ENCODE measurements at places on chromosomes 7 and 10.

DNA sequence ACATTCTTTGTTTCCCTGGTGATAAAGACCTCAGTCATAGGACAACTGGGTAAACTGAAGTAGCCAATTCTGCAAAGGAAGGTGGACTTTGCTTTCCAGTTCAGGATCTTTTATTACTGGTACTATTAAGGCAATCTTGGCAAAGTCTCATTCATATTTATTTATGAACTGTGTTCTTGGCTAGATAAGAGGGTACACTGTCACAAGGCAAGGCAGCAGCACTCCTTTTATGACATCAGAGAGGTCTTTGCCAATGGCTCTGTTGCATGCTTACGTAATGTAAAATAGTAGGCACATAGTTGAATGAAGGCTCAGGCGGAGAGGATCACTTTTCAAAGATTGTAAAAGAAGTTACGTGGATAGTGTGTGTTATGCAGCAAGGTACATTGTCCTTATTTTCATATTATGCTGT, 63.7 kb upstream of the PDK4 start:
- DNase-seq = no peak

GRCh38 chr10:11930312-11930978, 107.3 kb downstream of the PROSER2 start:
- no peak for DNase-seq

GRCh38 chr10:74290708-74291107, 139.7 kb downstream of the ADK start:
- DNase-seq = no peak

DNA sequence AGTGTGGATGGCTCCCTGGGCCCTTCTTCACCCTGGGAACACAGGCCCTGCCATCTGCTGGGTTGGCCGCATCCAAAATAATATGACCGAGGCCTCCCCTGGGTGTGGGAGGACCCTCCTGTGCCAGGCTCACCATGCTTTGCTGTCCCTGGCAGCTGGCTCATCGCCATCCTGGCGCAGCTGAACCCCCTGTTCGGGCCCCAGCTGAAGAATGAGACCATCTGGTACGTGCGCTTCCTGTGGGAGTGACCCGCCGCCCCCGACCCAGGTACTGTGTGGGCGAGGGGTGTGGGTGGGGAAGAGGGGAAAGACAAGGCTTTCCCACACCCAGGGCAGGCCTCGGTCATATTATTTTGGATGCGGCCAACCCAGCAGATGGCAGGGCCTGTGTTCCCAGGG, 4.8 kb downstream of the ATP6V0E2 start:
- no peak for DNase-seq

GRCh38 chr10:72277996-72278667, 4.4 kb downstream of the DDIT4 start:
- DNase-seq = no peak

DNA sequence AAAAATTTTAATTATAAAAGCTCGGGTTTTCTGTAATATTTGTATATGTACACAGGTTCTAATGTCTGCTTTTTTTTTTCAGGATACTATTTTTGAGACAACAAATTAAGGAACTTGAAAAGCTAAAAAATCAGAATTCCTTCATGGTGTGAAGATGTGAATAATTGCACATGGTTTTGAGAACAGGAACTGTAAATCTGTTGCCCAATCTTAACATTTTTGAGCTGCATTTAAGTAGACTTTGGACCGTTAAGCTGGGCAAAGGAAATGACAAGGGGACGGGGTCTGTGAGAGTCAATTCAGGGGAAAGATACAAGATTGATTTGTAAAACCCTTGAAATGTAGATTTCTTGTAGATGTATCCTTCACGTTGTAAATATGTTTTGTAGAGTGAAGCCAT, 57.9 kb upstream of the BAMBI start:
- no peak for DNase-seq

DNA sequence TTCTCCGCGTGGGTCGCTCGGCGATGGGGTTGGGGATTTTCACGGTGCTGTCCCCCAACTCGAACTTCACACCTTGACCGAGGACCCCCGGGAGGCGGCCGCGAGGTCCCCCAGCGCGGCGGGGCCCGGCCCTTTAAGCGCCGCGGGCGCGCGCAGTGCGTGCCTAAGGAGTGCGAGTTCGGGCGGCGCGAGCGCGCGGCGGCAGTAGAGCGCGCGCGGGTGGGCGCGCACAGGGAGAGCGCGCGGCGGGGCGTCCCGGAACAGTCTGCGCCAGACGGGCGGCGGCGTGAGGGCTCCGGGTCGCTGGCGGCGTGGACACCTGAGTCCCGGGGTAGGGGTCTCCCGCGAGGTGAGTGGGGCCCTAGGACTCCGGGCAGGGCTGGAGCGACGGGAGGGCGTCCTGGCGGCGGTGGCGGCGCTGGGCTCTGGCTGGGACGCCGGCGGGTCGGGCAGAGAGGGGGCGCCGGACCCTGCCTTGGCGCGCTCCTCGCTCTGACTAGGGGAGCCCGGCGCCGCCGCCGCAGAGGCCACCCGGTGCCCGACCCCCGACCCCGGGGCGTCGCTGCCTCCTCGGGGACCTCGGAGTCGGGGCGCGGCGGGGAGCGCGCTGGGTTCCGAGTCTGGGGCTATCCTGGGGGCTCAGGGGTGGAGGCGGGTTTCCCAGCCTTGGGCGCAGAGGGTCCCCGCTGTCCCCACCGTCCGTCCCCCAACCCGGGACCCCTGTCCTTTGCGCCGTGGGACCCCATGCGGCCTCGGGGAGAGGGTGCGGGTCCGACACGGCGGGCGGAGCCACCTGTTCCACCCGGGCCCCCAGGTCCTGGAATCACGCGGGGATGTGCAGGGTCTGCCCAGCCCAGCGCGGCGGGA, at the start of gene PROSER2:
Gene PROSER2 (plus strand): TSS at position 235 of the 867 bp plus-strand sequence. CDS start 28,722 bp downstream, outside the sequence.
- peak; percentile 17 for DNase-seq

DNA sequence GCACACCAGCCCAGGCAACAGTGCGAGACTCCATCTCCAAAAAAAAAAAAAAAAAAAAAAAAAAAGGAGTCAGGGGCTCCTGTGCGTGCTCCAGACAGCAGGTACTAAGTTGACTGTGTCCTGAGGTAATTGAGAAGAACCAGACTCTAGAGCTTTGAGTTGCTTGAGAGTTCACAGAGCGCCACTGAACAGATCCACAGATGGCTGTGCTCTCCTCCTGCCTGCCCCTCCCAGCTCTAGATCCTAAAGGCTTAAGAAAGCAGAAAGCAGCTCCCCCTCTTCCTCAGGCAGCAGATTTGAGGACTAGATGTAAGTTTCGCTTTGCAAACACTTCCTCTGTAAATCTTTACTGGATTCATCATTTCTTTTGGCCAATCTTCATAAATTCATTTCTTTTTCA, 38.7 kb downstream of the SHH start:
- no peak for DNase-seq

GRCh38 chr7:46682836-46683624, 762.0 kb upstream of the IGFBP3 start:
- DNase-seq = no peak

GRCh38 chr7:155001756-155002410, 1.0 kb downstream of the PAXIP1 start:
- DNase-seq = no peak
